Activated T-helper 2 cell treated with anti-CD3 and anti-CD28 coated beads, Interferon-gamma antibody, Interleukin-2, Interleukin-4, amounts not matched to agents 10 μg/mL and 5 μg/mL and 100 μg/mL, durations not matched to agents 14 hours and 24 hours and 36 hours (primary cell): ENCODE measurements at places on chromosomes 13 and 19. TPM values are rescaled to one million over a fixed set of nuclear protein-coding genes. Genes with fewer than 3 reads are reported as not detected.

GRCh38 chr13:110368408-110368807 lies 61.3 kb downstream of the COL4A2 start:
- DNase-seq: no peak

DNA sequence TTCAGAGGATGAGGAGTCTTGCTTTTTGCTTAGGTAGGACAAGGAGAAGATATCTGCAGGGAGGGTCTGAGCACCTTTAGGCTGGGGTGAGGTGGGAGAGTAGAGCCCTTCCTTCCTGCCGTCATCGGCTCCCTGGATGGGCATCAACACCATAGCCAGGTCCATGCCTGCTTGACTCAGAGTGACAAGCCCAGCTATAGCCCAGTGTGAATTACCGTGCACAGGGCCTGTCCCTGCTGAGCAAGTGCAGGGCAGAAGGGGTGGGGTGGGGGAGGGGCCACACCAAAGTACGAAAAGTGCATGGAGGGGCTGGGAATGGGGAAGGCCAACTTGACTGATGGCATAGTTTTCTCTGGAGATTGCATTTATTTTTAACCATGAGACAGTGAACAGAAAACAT lies 30.3 kb upstream of the RNF113B start:
- DNase-seq: no peak

Gene ANKLE1
- total RNA-seq: 19.8 and 20.4 TPM in 2 replicates

DNA sequence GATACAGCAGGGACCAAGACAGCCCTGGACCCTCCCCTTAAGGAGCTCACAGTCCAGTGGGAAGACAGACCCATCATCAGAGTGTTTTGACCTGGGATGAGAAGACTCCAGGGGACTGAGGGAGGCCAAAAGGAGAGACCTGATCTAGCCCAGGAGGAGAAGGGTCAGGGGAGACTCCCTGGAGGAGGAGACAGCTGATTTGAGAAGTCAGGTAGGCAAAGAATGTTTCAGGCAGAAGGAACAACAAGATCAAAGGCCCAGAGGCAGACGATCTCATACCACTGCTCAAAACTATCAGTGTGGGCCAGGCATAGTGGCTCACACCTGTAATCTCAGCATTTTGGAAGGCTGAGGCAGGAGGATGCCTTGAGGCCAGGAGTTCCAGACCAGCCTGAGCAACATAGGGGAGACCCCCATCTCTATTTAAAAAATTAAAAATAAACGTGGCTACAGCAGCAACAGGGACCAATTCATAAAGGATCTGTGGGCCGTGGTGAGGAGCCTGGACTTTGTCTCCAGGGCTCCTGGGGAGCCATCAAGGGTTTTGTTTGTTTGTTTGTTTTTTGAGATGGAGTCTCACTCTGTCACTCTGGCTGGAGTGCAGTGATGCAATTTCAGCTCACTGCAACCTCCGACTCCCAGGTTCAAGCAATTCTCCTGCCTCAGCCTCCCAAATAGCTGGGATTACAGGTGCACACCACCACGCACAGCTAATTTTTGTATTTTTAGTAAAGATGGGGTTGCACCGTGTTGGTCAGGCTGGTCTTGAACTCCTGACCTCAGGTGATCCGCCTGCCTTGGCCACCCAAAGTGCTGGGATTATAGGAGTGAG lies 2.2 kb upstream of the COX6B1 start:
- no peak for DNase-seq

DNA sequence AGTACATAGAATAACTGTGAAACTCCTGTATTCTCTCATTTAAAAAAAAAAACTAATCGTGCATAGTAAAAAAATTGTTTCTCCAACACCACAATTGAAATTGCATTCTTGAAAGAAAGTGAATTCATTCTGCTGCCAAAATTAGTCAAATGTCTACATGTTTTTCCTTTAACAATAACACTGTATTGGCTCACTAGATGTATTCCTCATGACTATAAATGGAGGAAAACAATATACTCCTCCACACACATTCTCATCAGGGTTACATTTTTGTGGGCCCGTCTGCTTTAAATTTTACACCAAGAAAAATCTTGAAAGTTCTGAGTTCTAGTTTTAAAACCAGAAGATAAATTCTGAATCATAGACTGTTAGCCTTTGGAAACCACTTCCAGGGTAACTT lies 233.6 kb downstream of the KLF12 start:
- no peak for DNase-seq

DNA sequence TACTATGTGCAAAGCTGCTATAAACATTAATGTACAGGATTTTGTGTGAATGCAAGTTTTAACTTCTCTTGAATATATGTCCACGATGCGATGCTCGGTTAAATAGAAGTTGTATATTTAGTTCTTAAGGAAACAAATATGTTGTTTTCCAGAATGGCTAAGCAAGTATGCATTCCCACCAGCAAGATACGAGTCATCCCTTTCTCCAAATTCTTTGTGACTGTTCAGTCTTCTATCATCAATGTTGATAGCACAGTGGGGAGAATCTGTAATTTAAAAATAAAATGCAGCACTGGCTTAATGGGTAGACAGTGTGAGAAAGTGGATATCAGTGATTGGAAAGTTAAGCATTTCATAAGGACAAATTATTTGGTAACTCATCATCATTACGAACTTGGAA lies 1340.8 kb downstream of the PCDH9 start:
- DNase-seq: no peak

Gene PSG3
- not detected in 2 replicates for total RNA-seq

Gene UCHL3
- 35.4 and 37.9 TPM in 2 replicates for total RNA-seq

DNA sequence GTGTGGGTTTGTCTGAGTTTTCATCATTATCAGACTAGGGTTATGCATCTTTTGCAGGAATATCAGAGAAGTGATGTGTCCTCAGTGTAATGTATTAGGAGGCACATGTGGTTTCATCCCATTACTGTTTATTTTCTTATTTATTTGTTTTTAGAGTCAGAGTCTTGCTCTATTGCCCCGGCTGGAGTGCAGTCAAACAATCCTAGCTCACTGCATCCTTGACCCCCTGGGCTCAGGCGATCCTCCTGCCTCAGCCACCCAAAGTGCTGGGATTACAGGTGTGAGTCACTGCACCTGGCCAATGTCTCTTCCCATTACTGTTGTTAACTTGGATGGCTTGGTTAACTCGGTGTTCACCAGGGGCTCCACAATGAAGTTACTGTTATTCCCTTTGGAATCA lies 67.4 kb downstream of the MAP4K1 start:
- no peak for DNase-seq

Gene VSTM2B
- total RNA-seq: not detected in 2 replicates

Gene ZNF560
- total RNA-seq: not detected in 2 replicates

GRCh38 chr19:18990128-18990708 lies 43.1 kb downstream of the SUGP2 start:
- DNase-seq: no peak

- DNase-seq: no peak
Measured at GRCh38 chr13:93554514-93554913, 327.9 kb downstream of the GPC6 start.

GRCh38 chr13:31022288-31022895 lies 89.9 kb downstream of the TEX26 start:
- DNase-seq: no peak

DNA sequence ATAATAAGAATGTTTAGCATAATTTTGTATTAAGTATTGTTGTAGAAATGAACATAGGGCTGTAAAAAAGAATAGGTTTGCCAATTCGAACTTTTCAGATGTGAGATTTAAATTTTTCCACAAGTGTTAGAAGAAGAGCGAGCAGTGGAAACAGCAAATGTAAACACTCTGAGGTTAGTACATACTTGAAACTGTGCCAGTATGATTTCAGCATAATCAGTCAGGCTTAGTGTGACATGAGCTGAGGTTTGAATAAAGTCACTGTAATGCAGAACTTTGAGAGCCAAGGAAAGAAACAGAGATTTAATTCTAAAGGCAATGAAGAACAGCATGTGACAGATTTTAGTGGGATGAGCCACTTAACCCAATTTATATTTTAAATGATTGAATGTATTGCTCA lies 2166.4 kb downstream of the PCDH9 start:
- no peak for DNase-seq

- DNase-seq: no peak
Measured at GRCh38 chr19:5086725-5087439, 118.0 kb downstream of the KDM4B start.

Gene PTH2
- not detected in 2 replicates for total RNA-seq

GRCh38 chr19:51473009-51473707 lies 5.2 kb upstream of the CEACAM18 start:
- peak; percentile 67 for DNase-seq

Gene NOVA2
- 0.14 TPM in 1 of 2 replicates, not detected in the other for total RNA-seq

GRCh38 chr19:12840091-12841079 lies 2.1 kb downstream of the MAST1 start:
- peak; percentile 62 for DNase-seq

Gene IGFL4
- not detected in 2 replicates for total RNA-seq

- no peak for DNase-seq
Measured at GRCh38 chr19:41816761-41817160, 20.4 kb downstream of the CEACAM3 start.

DNA sequence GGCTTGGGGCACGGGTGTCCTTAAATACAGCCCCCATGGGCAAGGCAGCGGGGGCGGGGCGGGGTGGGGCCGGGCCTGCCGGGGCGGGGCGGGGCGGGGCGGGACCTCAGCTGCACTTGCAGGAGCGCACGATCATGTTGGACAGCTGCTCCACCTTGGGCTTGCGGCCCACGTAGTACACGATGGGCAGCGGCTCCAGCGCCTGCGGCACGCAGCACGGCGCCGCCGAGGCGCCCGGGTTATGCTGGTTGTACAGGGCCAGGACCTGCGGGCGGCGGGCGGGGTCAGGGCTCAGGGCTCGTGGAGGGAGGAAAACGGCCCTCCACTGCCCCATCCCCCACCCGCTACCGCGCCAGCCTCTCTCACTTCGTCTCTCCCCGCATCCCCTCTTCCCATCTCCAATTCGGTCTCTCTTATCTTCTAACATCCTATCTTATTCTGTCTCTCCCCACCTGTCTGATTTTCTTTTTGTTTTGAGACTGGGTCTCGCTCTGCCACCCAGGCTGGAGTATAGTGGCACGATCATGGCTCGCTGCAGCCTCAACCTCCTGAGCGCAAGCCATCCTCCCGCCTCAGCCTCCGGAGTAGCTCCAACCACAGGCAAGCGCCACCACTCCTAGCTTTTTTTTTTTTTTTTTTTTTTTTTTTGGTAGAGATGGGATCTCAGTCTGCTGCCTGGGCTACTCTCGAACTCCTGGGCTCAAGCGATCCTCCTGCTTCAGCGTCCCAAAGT lies 21.1 kb downstream of the CCDC97 start:
- DNase-seq: no peak

Gene KANK3
- total RNA-seq: 0.89 and 1.7 TPM in 2 replicates

DNA sequence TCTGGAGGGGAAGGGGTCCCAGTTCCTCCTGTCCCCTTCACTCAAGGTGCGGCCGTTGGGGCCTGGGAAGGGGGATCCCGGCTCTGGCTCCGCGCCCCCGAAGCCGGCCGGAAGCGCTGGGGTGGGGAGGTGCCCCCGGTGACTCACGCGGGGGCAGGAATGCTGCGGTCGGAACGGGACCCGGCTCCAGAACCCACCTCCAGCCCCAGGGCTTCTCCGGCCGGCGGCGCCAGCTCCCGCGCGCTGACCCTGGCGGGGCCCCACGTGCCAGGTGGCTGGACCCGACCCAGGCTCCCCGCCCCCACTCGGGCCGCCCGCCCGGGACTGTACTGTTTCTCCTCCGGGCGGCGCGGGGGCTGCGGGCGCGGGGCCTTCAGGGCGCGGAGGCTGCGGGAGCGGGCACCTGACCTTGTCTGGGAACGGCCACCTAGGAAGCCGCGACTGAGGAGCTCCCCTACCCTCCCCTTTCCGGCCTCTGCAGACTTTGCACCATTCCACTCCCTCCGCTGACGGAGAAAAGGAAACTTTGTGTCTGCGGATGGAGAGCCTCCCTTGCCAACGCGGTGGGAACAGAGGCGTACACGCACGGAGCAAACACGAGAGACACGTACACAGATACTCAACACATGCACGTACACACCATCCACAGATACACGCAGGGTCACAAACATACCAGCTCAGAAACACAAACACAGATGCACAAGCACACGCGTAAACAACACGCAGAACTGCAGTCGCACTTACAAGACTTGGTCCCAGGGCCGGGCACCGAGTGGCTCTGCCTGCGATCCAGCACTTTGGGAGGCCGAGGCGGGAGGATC lies 7.2 kb downstream of the AXL start:
- peak; percentile 13 for DNase-seq

GRCh38 chr13:63403733-63404132 lies 1988.1 kb upstream of the PCDH20 start:
- no peak for DNase-seq

Gene WDR83
- total RNA-seq: 23.1 and 23.7 TPM in 2 replicates

DNA sequence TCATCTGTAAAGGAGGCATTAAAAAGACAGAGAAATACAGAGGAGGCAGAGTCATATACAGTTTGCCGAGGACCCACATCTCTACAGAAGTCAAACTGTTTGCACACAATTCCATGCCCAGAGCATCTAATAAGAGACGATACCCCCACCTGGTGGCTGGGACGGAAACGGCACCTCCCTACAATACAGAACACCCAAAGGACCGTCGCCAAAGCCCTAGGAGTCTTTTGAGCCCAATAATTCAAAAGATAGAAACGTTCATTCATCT lies 703 bp upstream of the PLEKHG2 start:
- DNase-seq: peak; percentile 84

Gene FCAR
- total RNA-seq: not detected in 2 replicates

Gene ZNF880
- total RNA-seq: 8.1 and 10.0 TPM in 2 replicates

DNA sequence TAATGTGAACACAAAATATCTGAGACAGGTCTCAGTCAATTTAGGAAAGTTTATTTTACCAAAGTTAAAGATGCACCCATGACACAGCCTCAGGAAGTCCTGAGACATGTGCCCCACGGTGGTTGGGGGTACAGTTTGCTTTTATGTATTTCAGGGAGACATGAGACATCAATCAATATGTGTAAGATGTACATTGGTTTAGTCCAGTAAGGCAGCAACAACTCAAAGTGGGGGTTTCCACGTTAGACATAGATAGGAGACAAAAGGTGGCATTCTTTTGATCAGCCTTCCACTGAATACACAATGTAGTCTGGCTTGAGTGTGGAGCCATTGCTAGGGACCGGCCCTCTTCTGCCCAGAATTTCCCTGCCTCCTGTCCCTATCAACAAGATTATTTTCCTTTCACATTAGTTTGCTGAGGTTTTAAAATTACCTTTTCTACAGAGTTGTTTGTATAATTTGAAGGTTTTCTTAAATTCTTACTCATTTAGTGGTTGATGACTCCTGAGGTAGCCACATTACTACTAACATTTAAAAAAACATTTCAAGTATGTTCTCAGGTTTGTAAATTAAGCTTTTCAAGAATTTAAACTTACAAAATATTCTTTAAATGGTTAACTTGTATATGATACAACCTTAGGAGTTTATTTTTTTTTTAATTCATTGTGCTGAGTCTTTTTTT lies 33.2 kb downstream of the RNASEH2B start:
- no peak for DNase-seq

Gene POU2F2
- 48.6 and 49.5 TPM in 2 replicates for total RNA-seq

DNA sequence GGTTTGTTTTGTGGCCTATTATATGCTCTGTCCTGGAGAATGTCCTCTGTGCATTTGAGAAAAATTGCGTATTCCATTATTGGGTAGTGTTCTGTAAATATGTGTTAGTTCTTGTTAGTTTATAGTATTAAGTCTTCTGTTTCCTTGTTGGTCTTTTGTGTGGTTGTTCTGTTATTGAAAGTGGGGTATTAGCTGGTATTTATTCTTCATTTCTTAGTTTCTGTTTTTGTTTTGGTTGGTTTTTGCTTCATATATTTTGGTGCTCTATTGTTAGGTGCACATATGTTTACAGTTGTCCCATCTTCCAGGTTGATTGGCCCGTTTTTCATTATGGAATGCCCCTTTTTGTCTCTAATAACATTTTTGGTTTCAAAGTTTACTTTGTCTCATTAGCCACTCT lies 77.3 kb downstream of the DNAJC15 start:
- no peak for DNase-seq

Gene METTL21C
- total RNA-seq: not detected in 2 replicates

- no peak for DNase-seq
Measured at GRCh38 chr13:99144306-99144705, 56.3 kb upstream of the UBAC2 start.

Gene HRC
- not detected in 2 replicates for total RNA-seq
